NCI-H2171 (cell line): ENCODE measurements at places on chromosomes 3 and 15.

- DNase-seq, result no peak
Measured at GRCh38 chr3:37386627-37387230, 212.3 kb upstream of the LRRFIP2 start.

GRCh38 chr15:25251700-25252390, 187.0 kb downstream of the UBE3A start:
- DNase-seq, result no peak

DNA sequence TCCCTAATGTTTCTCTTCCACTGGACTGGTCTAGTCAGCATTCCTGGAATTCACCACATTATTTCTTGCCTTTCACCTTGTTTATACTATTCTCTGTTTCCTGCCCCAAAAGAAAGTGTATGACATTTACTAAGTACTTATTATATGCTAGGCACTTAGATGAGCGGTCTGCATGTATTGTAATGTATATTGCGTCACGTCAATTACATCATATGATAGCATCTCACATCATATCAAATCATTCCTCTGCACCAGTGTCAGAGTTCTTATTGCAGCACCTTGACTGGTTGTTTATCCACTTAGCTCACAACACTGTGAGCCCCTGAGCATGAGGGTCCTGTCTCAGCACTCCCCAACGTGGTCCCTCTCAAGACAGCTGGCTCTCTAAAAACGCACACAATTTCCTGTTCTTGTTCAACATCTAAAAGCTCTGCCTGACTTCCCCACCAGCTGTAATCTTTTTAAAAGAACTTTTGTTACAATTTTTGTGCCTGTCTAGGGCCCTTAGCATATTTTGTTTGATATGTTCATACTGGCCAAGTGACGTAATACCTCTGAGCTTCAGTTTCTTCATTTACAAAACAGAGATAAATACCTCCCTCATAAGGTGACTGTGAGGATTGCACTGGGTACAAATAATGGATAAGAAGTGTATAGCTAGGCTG, 58.8 kb downstream of the ARHGAP31 start:
- DNase-seq, result no peak

DNA sequence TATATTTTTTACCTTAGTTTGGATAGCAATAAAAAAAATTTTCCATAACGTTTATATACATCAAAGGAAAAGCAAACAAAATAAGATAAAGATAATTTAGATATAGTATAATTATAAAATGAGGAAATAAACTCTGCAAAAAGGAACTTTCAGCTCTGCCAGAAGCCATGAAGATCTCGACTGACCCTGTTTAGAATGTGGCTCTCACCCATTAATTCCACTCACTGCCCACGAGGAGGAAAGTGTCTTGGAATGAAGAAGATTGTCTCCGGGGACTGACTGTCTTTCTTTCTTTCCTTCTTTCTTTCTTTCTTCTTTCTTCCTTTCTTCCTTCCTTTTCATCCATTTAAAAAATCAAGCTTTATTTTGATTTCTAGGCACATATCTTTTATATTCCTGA, 20.1 kb upstream of the PRR20G start:
- no peak for DNase-seq
